ENCODE measurements at places on chromosomes 7 and 10. TPM values are rescaled to one million over a fixed set of nuclear protein-coding genes. Genes with fewer than 3 reads are reported as not detected.

GRCh38 chr7:128738570-128739047, 550 bp upstream of the CALU start:
- H3K36me3 ChIP-seq: no peaks in the 10 kb centered on the region
- peaks cover 12% of the 10 kb centered on the region for H3K4me1 ChIP-seq
- H3K27ac ChIP-seq: peak overlapping the region; percentile 90
- no peaks in the 10 kb centered on the region for H3K27me3 ChIP-seq

The AKR1C4 gene
- not detected for total RNA-seq

The HOXA9 gene
- total RNA-seq: 0.13 TPM

GRCh38 chr7:40859965-40860543, 725.2 kb downstream of the SUGCT start:
- DNase-seq: no peak
- H3K27ac ChIP-seq: no peak overlapping the region
- no peak overlapping the region for H3K4me3 ChIP-seq
- no peaks in the 10 kb centered on the region for H3K4me1 ChIP-seq
- H3K27me3 ChIP-seq: no peaks in the 10 kb centered on the region
- no peaks in the 10 kb centered on the region for H3K36me3 ChIP-seq

GRCh38 chr10:70341016-70341415, 41.4 kb downstream of the LRRC20 start:
- H3K4me3 ChIP-seq: no peak overlapping the region
- H3K27me3 ChIP-seq: no peaks in the 10 kb centered on the region
- no peaks in the 10 kb centered on the region for H3K4me1 ChIP-seq
- no peak for DNase-seq
- no peak overlapping the region for H3K27ac ChIP-seq

The ZNF655 gene
- total RNA-seq: 30.3 TPM

DNA sequence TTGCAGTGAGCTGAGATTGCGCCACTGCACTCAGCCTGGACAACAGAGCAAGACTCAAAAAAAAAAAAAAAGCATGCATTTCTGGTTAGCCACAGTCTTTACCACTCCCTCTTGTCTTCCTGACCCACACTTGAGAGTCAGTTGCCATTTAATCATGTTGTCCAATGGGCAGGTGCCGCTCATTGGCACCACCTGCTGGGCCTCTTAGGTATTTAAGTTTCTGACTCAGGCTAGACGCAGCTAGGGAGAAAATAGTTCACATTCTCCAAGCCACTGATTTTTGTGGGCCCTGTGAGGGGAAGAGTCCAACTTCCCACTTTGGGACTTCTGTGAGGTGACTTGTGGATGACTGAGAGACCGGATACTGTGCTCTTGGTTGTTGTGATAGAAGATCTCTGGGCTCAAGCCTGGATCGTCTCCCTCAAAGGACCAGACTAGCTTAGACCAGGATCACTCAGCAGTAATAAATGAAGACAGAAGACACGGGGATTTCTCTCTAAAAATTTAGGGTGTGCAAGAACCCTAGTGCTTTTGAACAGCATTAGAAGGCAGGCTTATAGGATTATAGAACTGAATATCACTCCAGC, 26.8 kb upstream of the SORCS3 start:
- no peaks in the 10 kb centered on the region for H3K36me3 ChIP-seq
- no peak overlapping the region for H3K27ac ChIP-seq
- no peaks in the 10 kb centered on the region for H3K4me1 ChIP-seq
- H3K27me3 ChIP-seq: no peaks in the 10 kb centered on the region
- H3K4me3 ChIP-seq: no peak overlapping the region

- no peaks in the 10 kb centered on the region for H3K4me1 ChIP-seq
- no peak for DNase-seq
- no peaks in the 10 kb centered on the region for H3K27me3 ChIP-seq
- H3K27ac ChIP-seq: no peak overlapping the region
- no peak overlapping the region for H3K4me3 ChIP-seq
Observed at GRCh38 chr10:68371604-68372003, 35.5 kb downstream of the RUFY2 start.

- no peak overlapping the region for H3K4me3 ChIP-seq
- H3K27ac ChIP-seq: no peak overlapping the region
- no peak for DNase-seq
- no peaks in the 10 kb centered on the region for H3K36me3 ChIP-seq
Observed at GRCh38 chr10:5679606-5680005, 5.0 kb upstream of the TASOR2 start.

The LBX1 gene
- total RNA-seq: not detected

DNA sequence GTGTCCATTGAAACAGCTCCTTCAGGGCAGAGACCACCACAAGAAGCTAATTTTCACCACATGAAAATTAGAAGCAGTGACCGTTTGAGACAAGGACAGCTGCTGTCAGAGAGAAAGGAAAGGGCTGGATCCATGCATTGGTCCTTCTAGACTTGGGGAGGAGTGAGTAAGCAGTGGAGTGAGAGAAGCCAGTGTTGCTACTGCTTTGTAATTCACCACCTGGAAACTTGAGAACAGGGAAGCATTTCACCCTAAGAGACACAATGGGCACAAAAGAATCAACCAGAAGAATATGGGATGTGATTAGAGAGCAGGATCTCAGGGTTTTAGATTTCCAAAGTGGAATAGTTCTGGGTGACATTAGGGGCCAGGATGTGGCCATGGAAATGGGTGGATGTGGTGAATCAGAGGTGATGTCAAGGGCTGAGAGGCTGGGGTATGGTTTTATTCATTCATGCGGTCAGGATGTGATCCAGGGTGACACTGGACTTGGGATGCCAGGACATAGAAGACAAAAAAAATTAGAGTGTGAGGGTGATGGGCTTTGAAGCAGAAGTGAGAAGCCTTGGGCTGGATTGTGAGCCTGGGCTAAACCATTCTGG, 61.6 kb downstream of the DENND11 start:
- H3K27ac ChIP-seq: no peak overlapping the region
- H3K36me3 ChIP-seq: no peaks in the 10 kb centered on the region
- no peak for DNase-seq
- H3K4me1 ChIP-seq: no peaks in the 10 kb centered on the region
- no peak overlapping the region for H3K4me3 ChIP-seq

The EDRF1 gene
- total RNA-seq: 10.1 TPM

The CPA2 gene
- total RNA-seq: 5,899 TPM

The ARHGAP21 gene
- 42.1 TPM for total RNA-seq

GRCh38 chr7:75660566-75661215, 78.0 kb downstream of the HIP1 start:
- no peaks in the 10 kb centered on the region for H3K27me3 ChIP-seq
- H3K4me3 ChIP-seq: no peak overlapping the region
- no peaks in the 10 kb centered on the region for H3K36me3 ChIP-seq

GRCh38 chr7:13188236-13188805, 500.9 kb downstream of the ARL4A start:
- DNase-seq: no peak
- no peak overlapping the region for H3K4me3 ChIP-seq

GRCh38 chr10:76088980-76089379, 657.6 kb downstream of the LRMDA start:
- DNase-seq: no peak
- no peaks in the 10 kb centered on the region for H3K27me3 ChIP-seq

- H3K27ac ChIP-seq: no peak overlapping the region
- no peaks in the 10 kb centered on the region for H3K36me3 ChIP-seq
- H3K4me1 ChIP-seq: peaks cover 3% of the 10 kb centered on the region
- no peak for DNase-seq
Observed at GRCh38 chr10:84337199-84337598, 8.8 kb downstream of the CCSER2 start.

- H3K4me1 ChIP-seq: no peaks in the 10 kb centered on the region
- H3K4me3 ChIP-seq: no peak overlapping the region
- no peak for DNase-seq
- no peak overlapping the region for H3K27ac ChIP-seq
Observed at GRCh38 chr7:155410431-155410830, 47.5 kb upstream of the EN2 start.

DNA sequence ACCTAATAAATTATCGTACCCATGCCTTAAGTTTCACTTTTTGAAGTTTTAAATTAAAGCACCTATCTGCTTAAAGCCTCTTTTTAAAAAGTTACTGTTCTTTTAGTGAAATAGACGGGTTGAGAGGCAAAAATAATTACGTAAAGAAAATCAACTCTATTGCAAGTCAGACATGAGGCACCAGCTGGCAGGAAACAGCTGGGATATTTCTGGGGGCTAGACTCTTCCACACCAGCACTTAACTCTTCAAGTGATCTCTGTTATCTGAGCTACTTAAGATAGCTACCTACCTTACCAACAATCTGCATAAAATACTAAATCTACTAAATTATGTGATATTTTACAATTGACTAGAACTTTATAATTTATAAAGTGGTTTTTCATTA, 35.8 kb downstream of the GBF1 start:
- no peaks in the 10 kb centered on the region for H3K36me3 ChIP-seq
- no peak for DNase-seq
- peaks cover 14% of the 10 kb centered on the region for H3K4me1 ChIP-seq
- no peaks in the 10 kb centered on the region for H3K27me3 ChIP-seq
- H3K27ac ChIP-seq: peak overlapping the region; percentile 21

DNA sequence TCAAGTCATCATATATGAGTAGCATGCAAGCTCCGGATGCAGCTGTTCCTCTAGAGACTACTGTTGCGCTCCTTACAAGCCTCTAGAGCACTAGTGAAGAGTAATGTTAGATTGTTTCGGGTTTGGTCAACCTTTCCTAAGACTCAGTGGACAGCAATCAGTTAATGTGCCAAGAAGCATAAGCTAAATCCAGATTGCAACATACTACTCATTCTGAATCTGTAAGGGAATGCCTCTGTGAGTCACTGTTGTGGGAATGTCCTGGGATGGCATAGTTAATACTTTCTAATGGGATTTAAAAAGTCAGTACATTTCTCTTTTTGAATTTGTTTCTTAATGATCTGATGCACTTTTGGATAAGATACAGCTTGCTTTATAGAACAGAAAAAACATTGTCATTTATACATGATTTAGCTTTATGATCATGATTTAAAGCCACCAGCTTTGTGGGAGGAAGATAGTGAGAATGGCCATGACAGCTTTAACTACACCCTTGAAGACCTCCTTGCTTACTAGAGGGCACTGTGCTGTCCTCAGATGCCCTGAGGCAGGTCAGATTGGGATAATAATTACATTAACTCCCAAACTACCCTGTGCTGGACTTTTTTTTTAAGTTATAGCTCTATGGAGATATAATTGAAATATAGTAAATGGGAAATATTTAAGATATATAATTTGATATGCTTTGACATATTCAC, 138.4 kb downstream of the SDK1 start:
- no peaks in the 10 kb centered on the region for H3K36me3 ChIP-seq
- no peak overlapping the region for H3K27ac ChIP-seq
- DNase-seq: no peak

- H3K4me1 ChIP-seq: no peaks in the 10 kb centered on the region
- H3K4me3 ChIP-seq: no peak overlapping the region
- DNase-seq: no peak
- H3K36me3 ChIP-seq: no peaks in the 10 kb centered on the region
Observed at GRCh38 chr10:105986912-105987635, 1177.4 kb downstream of the SORCS1 start.

- no peaks in the 10 kb centered on the region for H3K27me3 ChIP-seq
- peak overlapping the region; percentile 64 for H3K4me3 ChIP-seq
- H3K36me3 ChIP-seq: no peaks in the 10 kb centered on the region
Observed at GRCh38 chr10:84329196-84329611, 815 bp downstream of the CCSER2 start.

DNA sequence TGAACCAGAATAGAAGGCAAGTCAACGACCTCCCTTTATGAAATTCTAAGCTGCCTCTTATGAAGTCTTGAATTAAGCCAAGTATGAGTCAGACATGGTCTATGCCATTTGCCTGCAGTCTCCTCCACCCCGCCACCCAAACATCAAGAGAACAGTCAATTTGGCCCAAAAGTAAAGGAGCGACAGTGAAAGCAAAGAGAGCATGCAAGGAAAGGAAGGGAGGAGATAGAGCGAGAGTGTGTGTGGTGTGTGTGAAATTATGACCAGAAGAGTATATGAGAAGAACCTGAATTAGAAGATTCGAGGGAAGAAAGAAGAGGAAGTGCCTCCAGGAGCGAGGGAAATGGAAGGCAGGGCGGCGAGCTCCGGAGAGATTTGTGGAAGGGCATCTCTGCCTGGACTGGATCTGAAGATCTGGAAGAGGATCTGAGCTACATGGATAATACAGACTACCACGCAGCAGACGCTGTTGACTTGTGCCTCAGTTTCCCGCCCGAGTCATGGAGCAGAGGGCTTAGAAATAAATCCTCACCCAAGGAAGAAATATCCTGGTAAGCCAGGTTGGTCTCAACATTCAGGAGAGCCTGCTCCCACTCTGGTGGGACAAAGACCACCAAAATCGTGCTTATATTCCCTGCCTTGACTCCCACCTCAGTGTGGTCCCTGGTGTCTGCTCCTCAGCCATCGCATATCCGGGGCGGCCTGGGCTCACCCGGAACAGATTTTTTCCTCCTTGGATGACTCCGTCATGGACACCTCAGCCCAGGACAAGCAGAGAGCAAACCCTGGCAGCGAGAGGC, 459 bp downstream of the ZDHHC6 start:
- no peaks in the 10 kb centered on the region for H3K36me3 ChIP-seq
- H3K27ac ChIP-seq: peak overlapping the region; percentile 86
- DNase-seq: peak; percentile 13
- no peaks in the 10 kb centered on the region for H3K27me3 ChIP-seq
- H3K4me1 ChIP-seq: peaks cover 15% of the 10 kb centered on the region

DNA sequence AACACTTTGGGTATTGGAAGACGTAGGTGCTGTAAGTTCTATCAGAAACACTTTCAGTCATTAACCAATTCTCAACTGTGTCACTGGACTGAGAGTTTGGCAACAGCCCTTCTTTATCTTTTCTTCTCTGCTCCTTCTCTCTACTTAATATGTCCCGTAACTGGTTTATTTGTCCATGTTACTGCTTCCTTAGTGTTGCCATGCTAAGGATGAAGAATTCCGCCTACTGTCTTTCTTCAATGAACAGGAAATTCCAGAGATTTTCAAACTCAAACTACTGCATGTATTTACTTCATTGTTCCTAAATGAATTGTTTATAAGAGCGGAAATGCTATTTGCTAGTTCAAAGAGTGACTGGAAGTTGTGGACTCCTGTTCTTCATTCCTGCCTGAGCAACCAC, 143.7 kb downstream of the TAX1BP1 start:
- no peak overlapping the region for H3K4me3 ChIP-seq
- DNase-seq: no peak
- H3K4me1 ChIP-seq: no peaks in the 10 kb centered on the region
- no peak overlapping the region for H3K27ac ChIP-seq

The EBF3 gene
- total RNA-seq: 0.95 TPM

GRCh38 chr7:92991190-92991589, 126.6 kb downstream of the SAMD9 start:
- no peaks in the 10 kb centered on the region for H3K27me3 ChIP-seq
- no peak overlapping the region for H3K27ac ChIP-seq
- no peaks in the 10 kb centered on the region for H3K4me1 ChIP-seq
- no peaks in the 10 kb centered on the region for H3K36me3 ChIP-seq
- DNase-seq: no peak
- no peak overlapping the region for H3K4me3 ChIP-seq
